Endothelial cell (in vitro differentiated cells): ENCODE measurements at places on chromosomes 5 and 9.

- no peak for DNase-seq
These were observed 10.7 kb downstream of the IQGAP2 start for GRCh38 chr5:76413746-76414145.

DNA sequence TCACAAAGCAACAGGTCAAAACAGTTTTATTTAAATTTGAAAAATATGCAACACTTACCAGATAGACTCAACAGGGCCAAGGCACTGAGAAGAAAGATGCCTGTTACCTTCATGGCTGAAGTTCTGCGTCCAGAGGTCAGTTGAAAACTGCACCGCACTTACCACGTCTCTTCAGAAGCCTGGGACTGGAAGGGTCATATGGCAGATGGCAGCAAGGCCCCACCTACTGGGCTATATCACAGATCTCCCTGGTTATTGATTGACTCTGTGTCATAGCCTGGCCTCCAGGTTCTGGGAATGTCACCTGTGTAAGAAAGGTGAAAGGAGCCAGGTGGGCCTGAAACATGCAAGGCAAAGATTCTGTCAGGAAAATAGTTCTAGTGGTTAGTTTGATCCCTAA is at the start of gene SPINK1:
SPINK1 (minus strand) TSS at position 207 of the 400 bp plus-strand sequence; CDS start at position 113, 94 bp downstream.
- DNase-seq = no peak

DNA sequence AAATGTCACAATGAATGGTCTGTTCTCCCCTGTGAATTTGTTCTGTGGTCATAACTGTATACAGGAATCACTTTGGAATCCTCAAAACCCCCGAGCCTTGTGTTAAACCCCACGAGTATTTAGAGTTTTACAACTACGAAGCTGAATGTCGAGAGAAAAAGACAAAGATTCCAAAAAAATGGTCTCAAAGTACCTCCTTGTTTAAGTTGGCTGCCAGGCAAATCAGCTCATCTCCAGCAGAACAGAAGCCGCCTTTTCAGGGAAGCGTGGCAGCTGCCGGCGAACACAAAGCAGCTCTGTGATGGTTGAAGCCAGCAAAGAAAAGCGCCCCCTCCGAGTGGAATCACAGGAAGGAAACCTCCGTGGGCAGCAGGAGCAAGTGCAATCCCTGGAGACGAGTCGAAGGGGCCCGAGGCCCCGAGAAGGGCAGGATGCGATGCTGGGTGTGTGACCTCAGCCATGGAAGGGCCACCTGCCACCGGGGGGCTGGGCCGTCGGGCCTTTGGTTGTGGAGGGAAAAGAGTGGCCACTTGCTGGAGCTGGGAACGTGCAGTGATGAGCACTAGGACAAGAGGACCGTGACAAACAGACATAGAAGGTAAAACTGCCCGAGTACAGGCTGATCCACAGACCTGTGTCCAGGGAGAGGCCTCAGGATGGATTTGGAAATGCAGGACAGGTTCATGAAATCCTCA is 706.4 kb downstream of the SEMA5A start:
- no peak for DNase-seq

GRCh38 chr9:124258607-124259157 is 933 bp downstream of the NEK6 start:
- DNase-seq = peak; percentile 38

DNA sequence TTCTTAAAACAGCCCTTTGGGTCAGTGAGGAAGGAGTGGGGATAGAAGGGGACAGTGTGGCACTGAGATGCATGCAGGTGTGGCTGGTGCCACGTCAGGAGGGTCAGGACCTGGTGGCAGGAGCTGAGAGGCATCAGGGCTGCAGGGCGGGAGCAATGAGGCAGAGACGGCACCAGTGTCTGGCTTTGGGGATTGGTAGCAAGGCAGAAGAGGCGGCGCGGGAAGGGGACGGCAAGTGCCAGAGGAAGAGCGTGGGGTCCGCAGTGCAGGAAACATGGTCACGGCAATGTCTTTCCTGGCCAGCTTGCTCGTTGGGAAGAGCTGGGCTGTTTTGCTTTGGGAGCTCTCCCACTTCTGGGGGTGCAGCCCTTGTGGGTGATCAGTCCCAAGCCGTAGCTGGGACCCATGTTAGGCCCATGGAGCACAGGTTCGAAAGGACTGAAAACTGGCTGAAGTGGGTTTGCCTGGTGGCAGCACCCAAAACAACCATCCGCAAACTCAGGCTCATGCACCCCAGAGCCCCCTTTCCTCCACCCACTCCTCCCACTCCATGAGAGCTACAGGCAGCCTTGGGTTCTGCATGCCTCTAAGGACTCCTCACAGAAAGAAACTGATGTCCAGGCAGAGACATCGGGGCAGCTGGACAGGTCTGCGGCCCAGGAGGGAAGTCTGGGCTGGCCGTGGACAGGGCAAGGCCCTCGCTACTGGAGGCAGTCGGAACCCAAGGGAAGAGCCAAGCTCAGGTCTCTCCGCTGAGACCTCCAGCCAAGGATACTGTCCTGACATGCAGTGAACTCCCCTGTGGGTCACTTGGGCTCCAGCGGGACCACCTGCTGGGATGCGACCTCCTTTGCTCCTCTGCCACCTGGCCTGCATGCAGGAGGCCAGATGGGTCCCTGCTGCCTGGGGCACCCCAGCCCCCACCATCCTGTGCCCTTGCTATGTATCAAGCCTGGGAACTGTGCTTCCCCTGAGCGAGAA is 104.4 kb downstream of the ZNF354C start:
- no peak for DNase-seq
